T-helper 1 cell (primary cell): ENCODE measurements at places on chromosomes 6 and 20.

- no peak for DNase-seq
Measured at GRCh38 chr6:105688573-105688972, 285.7 kb upstream of the PREP start.

GRCh38 chr20:63885264-63886053, 9.5 kb upstream of the DNAJC5 start:
- no peak for DNase-seq

DNA sequence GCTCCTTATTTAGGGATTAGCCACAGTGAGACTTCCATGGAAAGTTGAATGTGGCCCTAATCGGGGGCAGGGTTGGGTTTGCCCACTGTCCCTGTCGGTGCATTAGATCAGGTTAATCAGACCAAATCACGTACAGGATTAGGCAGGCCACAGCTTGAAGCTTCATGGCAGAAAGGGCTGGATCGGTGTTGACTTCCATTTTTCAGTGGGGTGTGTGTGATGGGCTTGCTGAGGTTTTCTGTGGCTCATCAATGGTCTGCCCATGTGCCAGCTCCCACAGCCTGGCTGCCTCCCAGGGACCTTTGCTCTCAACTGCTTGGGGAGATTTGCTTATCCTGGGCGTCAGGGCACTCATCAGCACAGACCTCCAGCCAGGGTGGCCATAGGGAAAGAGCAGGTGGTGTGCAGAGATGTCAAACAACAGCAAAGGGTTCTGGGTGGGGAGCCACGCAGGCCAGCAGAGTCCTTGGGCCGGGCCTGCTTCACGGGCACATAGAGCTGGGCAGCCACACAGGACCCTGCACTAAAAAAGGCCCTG, 130.7 kb downstream of the TFAP2C start:
- DNase-seq = no peak

- no peak for DNase-seq
Measured at GRCh38 chr6:52498538-52499017, 78.3 kb downstream of the TRAM2 start.

GRCh38 chr6:52512199-52512598, 64.7 kb downstream of the TRAM2 start:
- DNase-seq = no peak

- DNase-seq = no peak
Measured at GRCh38 chr20:44702776-44703175, 12.4 kb upstream of the CCN5 start.

DNA sequence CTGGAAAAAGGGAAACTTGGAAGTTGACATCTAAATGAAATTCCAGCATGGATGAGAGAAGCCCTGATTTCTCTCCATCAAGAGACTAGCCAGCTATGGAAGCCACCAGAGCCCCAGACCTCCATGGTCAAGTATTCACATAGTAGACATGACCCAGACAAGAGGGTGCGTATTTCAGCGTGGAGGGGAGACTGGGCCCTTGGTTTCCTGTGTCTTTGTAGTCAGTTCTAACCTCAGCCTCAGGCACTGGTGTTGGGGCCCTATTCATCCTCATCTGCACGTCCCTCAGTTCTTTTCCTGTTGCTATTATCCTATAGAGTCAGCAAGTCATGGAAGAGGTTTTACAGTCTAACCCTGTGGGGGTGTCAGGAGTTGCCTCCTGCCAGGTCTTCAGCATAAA, 12.5 kb downstream of the GNL1 start:
- DNase-seq = peak; percentile 33

GRCh38 chr6:110699780-110700179, 115.5 kb downstream of the CDK19 start:
- DNase-seq = no peak

- DNase-seq = no peak
Measured at GRCh38 chr20:16819483-16819882, 71.3 kb downstream of the OTOR start.

- DNase-seq = no peak
Measured at GRCh38 chr6:139701003-139701402, 326.6 kb upstream of the CITED2 start.

DNA sequence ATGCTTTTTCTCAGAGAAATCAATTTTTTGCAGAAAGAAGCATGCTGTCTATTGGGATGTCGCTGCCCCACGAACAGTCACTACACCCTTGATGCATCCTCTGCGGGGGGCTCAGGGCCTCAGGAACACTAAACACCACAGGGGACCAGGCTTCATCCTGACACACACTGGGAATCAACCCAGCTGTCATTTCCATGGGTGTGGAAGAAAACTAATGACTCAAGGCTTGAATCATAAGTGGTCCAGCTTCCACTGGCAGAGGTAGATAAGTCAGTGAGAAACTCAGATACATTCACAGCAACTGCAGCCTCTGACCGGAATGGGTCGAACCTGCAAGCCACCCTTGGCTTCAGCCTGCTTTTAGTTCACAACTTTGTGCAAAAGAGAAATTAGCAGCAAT, 81.3 kb upstream of the SPTLC3 start:
- no peak for DNase-seq

DNA sequence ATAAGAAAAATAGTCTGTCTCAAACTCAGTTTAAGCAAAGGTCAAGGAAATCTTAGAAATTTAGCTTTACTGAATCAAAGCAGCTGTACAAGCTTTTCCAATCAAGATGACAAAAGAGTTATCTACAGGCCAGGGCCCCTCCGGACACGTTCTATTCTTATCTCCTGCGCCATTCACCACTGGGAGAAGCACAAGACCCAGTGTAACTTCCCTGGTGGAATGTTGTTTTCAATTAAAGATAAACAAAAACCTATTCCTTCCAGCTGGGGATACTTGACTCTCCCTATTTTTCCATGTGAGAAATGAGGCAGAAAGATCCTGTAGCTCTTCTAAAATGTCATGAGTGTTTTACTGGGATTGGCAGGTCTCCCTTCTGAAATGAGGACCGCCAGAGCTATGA, 123.3 kb downstream of the TBX18 start:
- no peak for DNase-seq

- peak; percentile 16 for DNase-seq
Measured at GRCh38 chr6:130575971-130576370, 210.2 kb downstream of the TMEM200A start.

GRCh38 chr6:168358842-168359420, 39.4 kb upstream of the DACT2 start:
- no peak for DNase-seq

DNA sequence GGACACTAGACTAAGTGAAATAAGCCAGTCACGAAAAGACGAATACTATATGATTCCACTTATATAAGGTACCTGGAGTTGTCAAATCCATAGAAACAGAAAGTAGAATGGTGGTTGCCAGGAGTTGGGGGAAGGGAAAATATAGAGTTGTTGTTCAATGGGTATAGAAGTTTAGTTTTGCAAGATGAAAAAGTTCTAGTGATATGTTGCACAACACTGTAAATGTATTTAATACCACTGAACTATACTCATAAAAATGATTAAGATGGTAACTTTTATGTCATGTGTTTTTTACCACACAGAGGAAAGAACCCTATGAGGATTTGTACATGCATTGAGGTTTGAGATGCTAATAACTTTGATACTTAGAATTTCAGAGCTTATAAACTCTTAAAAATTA, 46.0 kb upstream of the TRAM2 start:
- DNase-seq = no peak

- no peak for DNase-seq
Measured at GRCh38 chr20:20473657-20474056, 105.8 kb downstream of the INSM1 start.

DNA sequence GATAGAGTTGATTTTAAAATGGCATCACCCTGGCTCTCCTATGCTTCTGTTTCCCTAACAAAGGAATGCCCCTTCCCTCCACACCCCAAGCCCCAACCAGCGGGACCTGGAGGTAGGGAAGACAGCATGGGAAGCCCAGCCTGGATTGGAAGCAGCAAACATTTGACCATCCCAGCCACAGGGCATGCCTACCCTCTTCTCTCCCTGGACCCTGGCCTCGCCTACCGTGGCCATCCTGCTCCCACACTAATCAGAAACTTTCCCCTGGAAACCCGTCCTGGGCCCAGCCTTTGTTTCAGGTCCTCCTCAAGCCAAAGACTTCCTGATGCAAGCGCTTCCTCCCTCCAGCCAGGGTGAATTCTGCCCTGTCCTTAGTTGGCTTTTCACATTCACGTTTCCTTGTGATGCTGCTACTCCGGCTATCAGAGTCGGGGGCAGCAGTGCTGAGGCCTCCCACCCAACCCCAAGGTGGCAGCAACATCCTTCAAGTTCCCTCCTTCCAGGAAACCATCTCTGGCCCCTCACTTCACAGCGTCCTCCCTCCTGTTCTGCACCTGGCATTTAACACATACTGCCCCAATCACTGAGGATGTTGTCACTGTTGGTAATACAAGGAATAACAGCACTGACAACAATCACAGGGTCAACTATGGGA, 18.2 kb upstream of the ANGPT4 start:
- no peak for DNase-seq

GRCh38 chr20:57094252-57094891, 172.1 kb downstream of the BMP7 start:
- no peak for DNase-seq

GRCh38 chr6:1481286-1481685, 91.9 kb downstream of the FOXF2 start:
- DNase-seq = no peak

DNA sequence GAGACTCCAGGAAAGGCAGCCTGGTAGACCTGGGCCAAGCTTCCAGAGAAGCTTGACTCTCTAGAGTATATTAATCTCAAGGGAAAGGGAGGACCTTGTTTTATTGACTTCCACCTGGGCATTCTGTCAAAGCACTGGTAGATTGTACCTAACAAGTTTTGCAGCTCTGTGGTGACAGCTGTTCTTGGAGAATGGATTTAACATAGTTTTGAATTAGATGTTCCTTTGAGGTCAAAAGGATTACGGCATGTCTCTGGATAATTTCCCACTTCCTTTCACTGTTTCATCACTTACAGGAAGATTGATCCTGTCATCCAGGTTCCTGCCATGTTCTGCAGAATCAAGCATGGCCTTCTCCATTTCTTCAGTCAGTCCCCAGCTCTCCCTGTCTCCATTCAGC, 246.0 kb downstream of the PHACTR1 start:
- no peak for DNase-seq

DNA sequence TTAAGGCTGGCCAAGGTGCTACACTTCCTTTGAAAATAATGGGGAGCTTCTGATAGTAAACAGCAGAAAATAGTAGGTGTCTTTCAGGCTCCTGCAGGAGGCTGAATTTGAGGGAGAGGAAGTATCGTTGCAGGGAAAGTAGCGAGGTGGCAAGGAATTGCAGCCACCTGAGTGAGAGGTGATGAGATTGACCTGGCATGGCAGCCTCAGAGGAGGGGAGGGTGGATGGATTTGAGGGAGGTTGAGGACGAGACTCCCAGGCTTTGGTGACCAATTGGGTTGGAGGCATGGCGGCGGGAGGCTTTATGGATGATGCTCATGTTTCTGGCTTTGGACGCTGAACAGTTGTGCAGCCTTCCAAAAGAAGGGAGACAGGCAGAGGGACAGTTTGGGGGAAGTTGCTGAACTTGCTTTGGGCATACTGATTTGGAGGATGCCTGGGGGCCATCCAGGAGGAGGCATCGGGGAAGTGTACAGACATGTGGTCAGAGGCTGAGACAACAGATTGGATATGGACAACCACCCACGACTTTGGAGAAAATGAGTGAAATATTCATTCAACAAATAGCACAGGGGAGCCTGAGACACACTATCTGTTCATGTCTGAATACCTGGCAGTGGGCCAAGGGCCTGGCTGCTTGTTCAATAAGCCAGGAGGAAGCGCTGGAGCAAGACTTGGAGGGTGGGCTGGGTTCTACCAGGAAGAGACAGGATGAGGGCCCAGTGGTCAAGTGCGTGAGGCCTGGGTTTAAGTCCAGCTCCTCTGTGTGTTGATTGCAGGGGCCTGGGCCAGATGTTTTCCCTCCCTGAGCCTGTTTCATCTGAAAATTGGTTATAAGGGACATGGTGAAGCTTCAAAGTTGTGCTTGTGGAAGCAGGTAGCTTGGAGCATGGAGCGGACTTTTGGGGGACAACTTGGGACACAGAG, 113.2 kb downstream of the CEBPB start:
- no peak for DNase-seq

DNA sequence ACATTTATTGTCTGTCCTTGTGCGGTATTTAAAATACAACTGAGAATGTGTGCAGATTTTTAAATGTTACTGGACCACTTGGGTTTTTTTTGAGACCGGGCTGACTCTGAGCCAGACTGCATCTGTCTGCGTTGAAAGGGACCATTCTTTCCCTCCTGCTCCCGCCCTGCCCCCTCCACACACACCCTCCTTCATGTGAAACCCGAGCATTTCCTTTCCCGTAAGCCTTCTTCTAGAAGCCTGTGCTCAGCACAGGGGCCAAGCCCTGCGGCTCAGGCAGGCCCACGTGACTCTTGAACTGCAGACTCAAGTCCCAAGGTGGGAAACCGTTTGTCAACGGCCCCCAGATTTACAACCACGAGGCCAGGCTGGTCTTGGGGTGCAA, 82.7 kb upstream of the FOXC1 start:
- no peak for DNase-seq

DNA sequence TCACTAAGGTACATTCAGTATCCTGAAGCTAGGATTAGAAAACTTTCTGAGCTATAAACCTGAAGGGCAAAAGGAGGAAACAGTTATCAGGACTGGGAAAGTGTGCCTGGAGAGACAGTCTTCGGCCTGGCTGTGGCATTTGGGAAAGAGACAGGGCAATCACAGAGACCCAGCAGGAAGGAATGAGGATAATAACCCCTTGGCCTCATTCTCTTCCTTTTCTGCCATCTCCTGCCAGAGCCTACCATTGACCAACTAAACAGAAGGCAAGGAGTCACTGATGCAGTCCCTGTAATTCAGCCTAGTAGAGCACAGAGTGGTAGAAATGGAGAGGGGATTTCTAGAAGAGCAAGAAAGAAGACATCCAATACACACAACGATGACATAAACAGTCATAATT, 359.4 kb downstream of the HDGFL1 start:
- DNase-seq = no peak

DNA sequence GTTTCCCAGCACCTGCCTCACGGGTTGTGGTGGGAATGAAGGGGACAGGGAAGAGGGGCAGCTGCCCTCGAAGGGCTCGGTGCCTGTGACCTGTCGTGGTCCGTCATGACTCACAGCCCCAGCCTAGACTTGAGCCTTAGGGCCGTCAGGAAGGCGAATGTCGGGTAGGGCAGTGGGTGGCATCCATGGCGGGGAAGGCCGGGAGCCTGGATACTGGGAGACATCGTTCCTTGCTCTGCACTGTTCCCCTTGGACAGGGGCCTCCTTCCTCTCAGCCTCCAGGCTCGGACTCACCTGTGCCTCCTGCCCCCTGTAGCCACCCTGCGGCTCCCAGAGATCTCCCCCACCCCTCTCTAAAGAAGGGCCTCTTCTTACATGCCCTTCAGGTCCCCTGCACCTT, 52.2 kb upstream of the APCDD1L start:
- DNase-seq = no peak

GRCh38 chr20:53001498-53002301, 29.5 kb downstream of the TSHZ2 start:
- DNase-seq = no peak

- DNase-seq = no peak
Measured at GRCh38 chr6:28922004-28922820, 1.6 kb downstream of the TRIM27 start.

- no peak for DNase-seq
Measured at GRCh38 chr20:3203315-3204123, 963 bp downstream of the DDRGK1 start.

- DNase-seq = no peak
Measured at GRCh38 chr6:119742188-119742803, 392.7 kb upstream of the MAN1A1 start.
